ENCODE measurements at places on chromosomes 3 and 15.
A peak's percentile ranks its signal among the peaks of the same experiment; 100 is the strongest.

DNA sequence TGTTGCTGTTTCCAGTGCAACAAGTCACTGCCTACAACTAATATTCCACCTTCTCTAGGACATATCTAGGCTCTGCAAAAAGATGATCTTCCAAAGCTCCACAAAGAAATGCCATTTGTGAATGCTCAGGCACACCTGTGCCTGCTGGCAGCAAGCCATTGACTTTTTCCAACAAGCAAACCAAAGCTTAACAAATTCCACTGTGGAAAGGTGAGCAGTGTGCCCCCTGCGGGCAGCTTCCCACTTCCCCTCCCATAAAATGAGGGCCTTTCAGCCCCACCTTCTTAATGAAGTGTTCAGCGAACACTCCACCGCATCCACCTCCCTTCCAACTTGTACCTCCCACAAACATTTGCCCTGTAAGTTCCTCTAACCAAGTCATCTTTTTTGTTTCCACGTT, 157.5 kb upstream of the SLC24A5 start:
- DNase-seq, result no peak

- no peak for DNase-seq
Observed at GRCh38 chr3:100019719-100020118, 94.6 kb downstream of the FILIP1L start.

GRCh38 chr3:12286927-12287726, 1.7 kb upstream of the PPARG start:
- DNase-seq, result no peak

- DNase-seq, result no peak
Observed at GRCh38 chr15:73786538-73786937, 33.4 kb upstream of the INSYN1 start.

- no peak for DNase-seq
Observed at GRCh38 chr3:17158941-17159682, 274.4 kb downstream of the PLCL2 start.

GRCh38 chr3:30895329-30895728, 868 bp upstream of the GADL1 start:
- no peak for DNase-seq

- no peak for DNase-seq
Observed at GRCh38 chr3:163166197-163166596, 1669.6 kb downstream of the OTOL1 start.

- no peak for DNase-seq
Observed at GRCh38 chr15:76209942-76210341, 101.3 kb downstream of the ETFA start.

DNA sequence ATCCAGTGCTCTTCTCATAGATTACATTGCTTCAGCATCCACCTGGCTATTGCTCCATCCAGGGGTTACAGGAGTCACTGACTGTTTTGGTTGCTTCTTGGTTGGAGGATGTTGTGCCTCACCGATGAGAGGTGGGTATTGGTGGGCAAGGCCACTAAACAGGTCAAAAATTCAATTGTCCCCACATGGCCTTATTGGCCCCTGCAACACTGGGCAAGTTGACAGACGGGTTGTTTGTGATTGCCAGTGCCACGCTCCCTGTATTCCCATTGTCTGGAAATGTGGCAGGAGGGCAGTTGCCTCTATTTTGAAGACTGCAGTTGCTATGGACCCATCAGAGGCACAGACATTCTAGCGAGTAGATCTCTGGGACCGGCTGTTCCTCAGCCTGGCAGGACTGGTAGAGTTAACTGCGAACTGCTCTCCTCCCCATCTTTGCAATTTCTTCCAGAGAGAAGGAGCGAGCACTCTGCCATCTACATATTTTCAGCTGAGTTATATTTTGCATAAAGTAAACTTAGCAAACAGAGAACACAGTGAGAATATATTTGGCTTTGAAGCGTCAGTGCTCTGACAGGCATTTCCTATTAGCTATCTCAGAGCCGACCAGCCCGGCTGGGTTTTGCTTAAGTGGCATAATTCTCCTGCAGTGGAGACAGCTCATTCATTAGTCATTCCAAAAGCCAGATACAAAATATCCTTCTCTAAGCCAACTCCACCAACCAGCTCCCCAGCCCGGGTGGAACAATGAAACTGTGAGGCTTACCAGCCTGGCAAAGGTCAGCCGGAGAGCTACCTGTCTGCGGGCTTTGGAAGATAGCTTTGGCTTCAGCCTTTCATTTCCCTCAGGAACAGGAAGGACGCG, 26.0 kb upstream of the MAGEF1 start:
- DNase-seq, result peak; percentile 77

GRCh38 chr3:119700920-119701734, 1.7 kb upstream of the CFAP91 start:
- DNase-seq, result no peak

- no peak for DNase-seq
Observed at GRCh38 chr3:160141485-160142185, 83.6 kb upstream of the C3orf80 start.

DNA sequence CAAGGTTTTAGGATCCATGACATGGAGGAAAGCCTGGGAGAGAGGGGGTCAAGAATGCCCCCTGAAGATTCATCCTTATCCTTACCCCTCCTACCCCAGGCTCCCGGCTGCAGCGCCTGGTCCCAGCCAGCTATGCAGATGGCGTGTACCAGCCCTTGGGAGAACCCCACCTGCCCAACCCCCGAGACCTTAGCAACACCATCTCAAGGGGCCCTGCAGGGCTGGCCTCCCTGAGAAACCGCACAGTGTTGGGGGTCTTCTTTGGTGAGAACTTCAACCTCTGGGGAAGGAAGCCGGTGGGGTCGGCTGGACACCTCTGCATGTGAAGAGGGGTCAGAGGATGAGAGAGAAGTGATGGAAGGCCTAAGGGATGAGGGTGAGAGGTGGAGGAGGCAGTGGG, 4.3 kb downstream of the DUOX1 start:
- DNase-seq, result no peak

- no peak for DNase-seq
Observed at GRCh38 chr3:174620138-174620537, 239.0 kb upstream of the NAALADL2 start.

DNA sequence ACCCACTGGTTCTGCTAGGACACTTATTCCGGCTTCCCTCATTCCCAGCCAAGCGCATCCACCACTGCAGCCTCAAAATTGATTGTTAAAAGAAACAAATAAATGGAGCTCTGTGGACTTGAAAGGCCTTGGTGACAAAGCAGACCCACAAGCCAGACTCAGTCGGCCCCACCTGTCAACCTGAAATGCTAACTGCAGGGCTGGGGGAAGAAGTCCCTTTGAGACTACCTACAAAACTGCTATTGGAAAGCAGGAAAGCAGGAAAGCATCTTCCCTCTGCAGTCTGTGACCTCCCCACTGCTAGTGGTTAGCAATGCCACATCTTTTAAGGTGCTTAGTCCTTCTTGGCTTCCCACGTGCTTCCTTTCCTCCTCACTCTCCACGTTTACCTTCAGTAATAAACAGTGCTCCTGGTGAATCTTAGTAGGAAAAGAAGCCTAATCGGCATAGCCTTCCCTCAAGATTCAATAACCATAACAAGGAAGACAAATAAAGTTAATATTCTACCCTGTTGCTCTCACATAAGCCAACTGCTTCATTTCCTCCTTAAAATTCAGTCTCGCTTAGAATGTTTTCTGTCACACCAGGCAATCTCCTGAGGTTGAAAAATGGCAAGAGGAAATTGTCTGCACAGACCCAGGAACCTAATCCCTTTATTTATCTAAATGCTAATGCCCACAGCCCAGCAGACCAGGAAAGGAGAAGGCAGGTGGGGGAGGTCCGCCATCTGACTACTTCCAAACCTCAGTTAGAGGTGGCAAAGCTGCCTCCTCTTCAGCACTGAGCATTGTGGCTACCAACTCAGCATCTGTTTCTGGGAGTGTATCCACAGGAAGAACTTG, 296.2 kb downstream of the NEK10 start:
- no peak for DNase-seq

DNA sequence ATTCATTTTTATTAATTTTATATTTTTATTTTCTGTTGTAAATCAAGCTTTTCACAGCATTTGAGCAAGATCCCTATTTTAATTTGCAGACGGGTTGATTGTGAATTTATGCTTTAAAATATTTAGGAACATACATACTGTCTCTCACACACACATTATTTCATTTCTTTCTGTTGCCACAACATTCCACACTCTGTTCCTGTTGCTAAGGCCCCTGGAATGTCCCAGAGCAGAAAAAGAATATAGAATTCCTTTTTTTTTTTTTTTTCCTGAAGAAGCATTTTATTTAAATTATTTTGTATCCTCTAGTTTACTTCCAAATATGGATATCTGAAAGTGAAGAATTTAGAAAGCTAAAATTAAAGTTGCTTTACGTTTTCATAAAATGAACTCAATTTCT, 36.8 kb upstream of the SCAANT1 start:
- peak; percentile 73 for DNase-seq

DNA sequence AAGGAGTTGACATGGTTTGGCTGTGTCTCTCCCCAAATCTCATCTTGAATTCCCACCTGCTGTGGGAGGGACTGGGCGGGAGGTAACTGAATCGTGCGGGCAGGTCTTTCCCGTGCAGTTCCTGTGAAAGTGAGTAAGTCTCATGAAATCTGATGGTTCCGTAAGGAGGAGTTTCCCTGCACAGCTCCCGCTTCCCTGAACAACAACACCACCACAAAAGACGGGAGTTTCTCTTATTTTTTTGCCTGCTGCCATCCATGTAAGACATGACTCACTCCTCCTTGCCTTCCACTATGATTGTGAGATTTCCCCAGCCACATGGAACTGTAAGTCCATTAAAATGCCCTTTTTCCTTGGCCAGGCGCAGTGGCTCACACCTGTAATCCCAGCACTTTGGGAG, 22.7 kb downstream of the XXYLT1 start:
- no peak for DNase-seq

DNA sequence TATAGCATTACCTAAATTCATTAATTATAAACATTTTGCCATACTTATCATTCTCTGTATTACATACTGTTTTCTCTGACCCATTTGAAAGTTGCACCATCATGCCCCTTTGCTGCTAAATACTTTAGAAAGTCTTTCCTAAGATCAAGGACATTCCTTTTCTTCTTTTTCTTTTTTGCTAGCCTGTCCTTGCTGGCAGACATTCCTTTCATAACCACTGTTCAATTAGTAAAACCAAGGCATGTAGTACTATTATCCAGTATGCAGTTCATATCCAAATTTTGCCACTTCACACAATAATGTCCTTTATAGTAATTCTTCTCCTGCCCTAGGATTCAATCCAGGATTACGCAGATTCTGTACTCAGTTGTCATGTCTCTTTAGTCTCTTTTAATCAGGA, 321.0 kb upstream of the C2CD4B start:
- DNase-seq, result no peak

DNA sequence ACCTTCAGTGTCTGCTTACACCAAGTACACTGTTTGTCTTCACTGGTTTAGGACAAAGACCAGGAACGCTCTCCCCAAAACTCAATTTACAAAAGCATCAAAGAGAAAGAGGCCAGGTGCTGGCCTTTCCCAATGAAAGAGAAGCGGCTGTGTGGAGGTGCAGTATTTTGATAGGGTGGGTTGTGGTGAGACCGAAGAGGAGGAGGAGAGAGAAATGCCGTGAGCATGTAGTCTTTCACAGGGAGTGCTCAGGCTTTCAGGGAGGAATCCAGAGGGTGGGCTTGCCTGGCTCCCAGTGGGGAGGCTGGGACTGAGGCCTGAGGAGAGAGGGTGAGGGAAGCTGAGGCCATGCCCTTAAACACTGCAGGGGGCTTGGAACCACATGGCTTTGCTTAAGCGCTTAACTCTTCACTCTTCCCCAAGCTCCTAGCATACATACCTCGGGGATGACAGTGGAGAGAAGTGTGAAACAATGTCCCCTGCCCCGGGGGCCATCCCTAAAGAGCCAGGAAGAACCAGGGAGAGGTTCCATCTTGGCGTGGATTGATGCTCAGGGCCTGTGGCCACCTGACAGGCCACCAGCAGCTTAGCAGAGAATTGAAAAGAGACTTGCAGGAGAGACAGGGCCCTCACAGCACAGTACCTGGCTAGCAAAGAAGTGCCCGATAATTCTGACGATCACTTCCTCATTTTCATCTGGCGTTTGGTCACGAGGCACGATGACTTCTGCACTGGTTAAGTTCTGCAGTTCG, 60.5 kb downstream of the SENP2 start:
- DNase-seq, result no peak

- no peak for DNase-seq
Observed at GRCh38 chr15:62280625-62281024, 115.5 kb upstream of the C2CD4B start.

- DNase-seq, result no peak
Observed at GRCh38 chr15:40695469-40695890, 506 bp downstream of the RAD51 start.

GRCh38 chr3:179071027-179071322, 634 bp downstream of the ZMAT3 start:
- no peak for DNase-seq

DNA sequence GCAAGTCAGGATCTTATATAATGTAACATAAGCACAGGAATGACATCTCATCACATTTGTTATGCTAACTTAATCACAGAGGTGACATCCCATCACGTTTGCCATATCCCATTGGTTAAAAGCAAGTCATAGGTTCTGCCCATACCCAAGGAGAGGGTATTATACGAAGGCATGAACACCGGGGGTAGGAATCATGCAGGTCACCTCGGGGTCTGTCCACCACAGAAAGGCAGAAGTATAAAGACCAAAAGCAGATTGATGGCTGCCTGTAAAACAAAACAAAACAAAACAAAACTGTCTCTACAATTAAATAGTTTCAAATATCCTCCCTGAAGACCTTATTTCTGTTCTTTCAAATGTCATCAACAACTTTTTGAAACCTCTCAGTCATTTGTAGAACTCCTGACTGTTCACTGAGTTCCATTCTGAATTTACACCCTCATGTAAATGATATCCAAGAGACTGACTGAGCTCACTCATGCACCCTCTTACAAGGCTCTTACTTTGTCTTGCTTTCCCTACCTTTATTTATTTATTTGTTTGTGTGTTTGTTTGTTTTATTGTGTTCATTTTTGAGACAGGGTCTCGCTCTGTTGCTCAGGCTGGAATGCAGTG, 22.7 kb upstream of the ZNF639 start:
- no peak for DNase-seq

DNA sequence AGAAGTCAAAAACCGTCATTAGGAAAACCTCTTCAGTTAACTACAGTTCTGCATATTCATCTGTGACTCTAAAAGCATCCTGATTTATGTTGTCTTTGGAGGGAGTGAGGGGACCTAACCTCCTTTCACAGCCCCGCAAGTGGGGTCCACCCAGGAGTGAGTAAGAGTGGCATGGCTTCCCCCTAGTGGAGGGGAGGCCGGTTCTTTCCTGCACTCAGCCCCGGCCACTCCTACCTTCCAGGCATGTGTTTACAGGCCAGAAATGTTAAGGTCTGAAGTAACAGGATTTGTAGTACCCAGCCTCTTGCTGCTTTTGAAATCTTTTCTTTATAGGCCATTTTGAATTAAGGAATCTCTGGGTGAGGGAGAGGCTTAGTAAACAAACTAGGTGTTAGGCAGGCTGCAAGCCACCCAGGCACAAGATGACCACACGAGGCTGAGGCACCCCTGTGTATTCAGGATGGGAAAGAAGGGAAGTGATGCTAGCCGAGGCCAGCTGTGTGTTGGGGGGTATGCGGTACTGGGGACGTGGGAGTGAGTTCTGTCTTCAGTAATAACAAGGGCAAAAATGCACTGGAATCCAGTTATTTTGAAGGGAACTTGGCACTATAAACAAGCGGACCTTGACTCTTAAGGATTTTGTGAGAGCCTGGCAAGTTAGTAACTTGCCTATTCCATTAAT, 50.5 kb downstream of the CTDSPL start:
- DNase-seq, result no peak

- DNase-seq, result no peak
Observed at GRCh38 chr15:74802862-74803447, 9.7 kb upstream of the LMAN1L start.

GRCh38 chr15:88453651-88454050, 13.5 kb downstream of the MRPL46 start:
- no peak for DNase-seq
